ENCODE measurements at places on chromosomes 5 and 9.

DNA sequence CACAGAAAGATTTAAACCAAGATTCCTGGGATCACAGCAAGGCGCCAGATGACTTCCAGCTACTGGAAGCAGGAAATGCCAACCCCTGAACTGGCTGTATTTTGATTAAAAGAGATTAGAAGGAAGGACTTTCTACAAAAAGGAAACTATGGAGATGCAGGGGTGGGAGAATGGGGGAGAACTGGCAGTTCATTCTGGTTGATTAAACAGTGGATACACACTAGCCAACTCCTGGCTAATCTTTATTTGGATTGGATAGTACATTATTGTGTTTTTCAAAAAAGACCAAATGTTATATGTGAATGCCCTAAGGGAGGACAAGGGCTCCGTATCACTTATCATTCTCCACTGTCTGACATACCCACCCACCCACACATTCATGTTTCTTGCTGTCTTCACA lies 93.2 kb downstream of the CDO1 start:
- ATAC-seq, result no peak

DNA sequence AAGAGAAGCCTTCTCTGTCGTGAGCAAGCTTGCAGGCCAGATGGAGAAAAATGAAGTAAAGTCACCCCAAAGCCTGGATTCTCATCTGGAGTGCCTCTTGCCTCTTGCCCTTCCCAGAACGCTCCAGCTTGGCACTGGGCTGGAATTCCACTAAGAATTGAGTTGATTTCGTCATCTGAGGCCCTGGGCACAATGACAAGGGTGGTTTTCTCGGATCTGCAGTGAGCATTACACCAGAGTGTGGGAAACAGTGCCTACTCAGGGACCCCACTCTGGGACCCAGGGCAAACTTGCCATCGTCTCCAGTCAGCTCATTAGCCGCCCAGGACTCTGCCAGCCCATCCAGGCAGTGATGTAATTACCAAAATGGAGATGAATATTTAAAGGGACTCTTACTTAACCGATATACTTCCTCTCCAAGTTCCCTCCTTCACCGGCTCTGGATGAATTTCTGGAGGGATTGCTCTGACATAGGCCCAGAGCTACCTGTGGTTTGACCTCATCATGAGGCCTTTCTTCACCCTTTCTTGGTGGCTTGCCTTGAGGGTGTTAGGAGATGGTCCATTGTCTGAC lies 44.7 kb upstream of the LCP2 start:
- no peak for ATAC-seq

- no peak for ATAC-seq
Measured at GRCh38 chr5:10264604-10265003, 14.5 kb downstream of the CCT5 start.

- no peak for ATAC-seq
Measured at GRCh38 chr5:72380492-72381274, 60.5 kb downstream of the PTCD2 start.

- ATAC-seq, result no peak
Measured at GRCh38 chr5:95857185-95857945, 34.8 kb upstream of the GLRX start.
